ENCODE measurements at places on chromosomes 5 and 9.

DNA sequence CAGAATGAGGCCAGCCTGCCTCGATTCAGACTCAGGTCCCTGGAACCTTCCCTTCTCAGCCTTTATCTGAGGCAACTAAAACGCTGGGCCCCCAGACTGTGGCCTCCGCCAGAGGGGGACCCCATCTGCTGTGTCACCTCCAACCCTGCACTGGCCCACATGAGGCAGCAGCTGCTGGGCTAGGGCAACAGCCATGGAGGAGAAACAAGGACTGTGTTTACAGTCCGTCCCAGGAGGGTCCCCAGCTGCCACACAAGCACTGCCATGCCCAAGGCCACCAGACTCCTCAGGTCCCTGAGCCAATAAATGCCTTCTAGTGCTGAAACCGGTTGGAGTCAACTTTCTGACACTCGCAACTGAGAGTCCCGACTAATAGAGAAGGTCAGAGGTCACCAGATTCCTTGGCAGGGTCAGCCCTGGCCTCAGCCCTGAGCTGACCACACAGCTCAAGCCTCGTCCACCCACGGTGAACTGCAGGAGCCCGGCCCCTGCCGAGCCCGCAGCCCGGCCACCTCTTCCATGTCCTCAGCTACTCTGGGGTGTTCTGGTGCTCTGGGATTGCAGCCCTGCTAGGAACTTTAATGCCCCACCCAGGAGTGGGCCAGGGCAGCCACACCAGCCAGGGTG, 77.0 kb downstream of the ZNF354C start:
- no peak for DNase-seq

GRCh38 chr5:33231214-33231710, 209.5 kb upstream of the TARS1 start:
- no peak for DNase-seq

- no peak for DNase-seq
Measured at GRCh38 chr5:92119110-92119509, 736.0 kb upstream of the ARRDC3 start.

DNA sequence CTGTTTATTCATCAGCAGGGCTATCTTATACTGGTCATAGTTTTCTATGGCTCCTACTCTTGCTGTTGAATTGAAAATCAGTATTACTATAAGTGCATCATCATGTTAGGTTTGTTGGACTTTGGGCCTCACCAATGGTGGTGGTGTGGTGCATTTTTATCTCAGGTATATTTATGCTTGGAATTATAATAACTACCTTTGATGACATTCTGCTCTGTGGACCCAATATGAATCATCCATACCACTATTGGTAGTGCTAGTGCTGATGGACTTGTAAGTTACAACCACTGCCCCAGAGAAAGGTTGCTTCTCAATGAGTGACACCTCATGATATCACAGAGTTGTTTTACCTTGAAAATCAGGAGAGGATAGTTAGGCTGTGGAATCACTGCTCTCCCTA, 28.0 kb downstream of the IL9 start:
- DNase-seq, result no peak

DNA sequence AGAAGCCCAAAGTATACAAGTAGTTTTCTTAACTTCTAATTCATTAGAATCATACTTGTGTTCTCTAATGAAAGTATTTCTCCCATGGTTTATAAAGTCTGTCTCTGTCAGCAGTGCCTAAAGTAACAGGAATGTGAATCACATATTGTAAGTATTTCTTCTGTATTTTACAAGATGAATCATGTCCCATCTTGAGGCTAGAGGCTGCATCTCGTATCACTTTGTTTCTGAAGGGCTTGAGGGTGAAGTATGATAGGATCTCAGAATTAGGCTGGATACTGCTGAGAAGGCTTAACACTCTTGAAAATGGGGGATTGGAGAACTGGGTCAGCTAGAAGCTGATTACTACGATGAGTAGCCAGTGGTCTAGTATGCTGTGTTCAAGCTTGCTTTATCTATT, 242.2 kb upstream of the ACTBL2 start:
- DNase-seq, result no peak

DNA sequence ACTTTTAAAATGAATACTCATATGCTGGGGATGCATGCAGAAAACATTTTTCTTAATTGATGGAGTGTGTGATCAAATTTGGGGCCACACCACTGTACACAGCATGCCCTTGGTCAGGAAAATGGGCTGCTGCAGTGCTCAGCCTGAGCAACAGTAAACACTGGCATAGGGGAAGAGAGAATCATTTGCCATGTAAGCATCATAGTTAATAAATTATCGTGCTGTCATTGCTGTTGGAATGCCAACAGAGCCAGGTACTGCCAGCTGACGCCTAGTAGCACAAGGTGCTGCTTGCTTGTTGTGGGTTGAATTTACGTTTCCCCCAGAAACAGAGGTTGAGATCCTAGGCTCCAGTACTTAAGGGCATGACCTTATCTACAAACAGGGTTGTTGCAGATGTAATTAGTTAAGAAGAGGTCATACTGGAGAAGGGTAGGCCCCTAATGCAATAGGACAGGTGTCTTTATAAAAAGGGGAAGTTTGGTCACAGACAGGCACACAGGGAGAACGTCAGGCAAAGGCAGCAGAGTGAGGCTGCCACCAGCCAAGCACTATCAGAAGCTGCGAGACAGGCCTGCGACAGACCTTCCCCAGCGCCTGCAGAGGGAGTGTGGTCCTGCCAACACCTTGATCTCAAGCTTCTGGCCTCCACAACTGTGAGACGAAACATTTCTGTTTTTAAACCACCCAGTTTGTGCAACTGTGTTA, 25.3 kb downstream of the DAP start:
- DNase-seq, result no peak

DNA sequence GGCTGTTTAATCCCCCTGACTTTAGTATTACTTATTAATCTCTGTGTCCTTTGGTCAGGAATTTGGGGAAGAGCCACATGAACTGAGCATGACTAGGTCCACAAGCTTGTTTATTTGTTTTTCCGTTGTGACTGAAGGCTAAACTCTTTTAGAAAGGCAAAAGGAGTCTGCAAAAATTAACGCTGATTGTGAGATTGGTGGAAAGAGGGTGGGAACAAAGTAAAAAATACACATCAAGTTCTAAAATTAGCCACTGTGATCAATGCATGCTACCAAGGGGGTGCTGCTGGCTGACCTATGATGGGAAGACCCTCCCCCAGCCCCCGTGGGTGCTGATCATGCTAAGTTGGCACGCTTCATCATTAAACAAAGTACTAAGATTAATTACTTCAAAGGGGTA, 356.8 kb downstream of the ADGRV1 start:
- no peak for DNase-seq

DNA sequence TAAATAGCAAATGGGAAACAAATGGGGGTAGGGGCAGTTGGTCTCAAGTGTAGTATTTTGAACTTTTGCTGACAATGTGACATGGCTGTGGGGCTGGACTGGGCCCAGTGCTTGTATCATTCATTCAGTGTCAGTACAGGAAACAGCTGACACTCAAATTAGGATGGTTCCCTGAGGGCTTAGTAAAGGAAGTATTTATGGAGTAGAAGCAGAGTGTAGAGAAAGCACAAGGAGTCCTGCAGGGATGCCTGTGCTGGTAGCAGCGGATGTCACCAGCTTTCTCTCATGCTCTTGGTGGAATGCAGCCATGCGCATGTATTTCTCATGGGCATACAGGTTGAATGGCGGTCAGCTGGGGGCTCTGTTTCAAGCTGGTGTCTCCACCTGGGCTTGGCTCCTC, 72.9 kb upstream of the SLC44A1 start:
- DNase-seq, result no peak

DNA sequence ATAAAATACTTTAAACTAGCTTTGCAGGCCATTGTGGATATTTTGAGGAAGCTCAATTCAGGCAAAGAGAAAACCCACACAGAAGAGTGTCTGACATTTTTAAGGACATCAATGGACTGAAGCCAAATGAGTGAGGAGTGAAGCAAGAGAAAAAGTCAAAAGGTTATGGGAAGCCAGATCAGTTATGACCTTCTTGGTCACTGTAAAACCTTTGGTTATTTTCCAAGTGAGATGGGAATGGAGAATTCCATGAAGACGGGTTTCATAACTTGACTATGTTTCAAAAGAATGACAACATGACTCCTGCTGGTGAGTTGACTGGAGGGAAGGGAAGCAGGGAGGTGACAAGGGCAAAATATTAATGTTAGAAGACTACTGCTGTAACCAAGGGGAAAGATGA, 585.2 kb downstream of the EFNA5 start:
- DNase-seq, result no peak

DNA sequence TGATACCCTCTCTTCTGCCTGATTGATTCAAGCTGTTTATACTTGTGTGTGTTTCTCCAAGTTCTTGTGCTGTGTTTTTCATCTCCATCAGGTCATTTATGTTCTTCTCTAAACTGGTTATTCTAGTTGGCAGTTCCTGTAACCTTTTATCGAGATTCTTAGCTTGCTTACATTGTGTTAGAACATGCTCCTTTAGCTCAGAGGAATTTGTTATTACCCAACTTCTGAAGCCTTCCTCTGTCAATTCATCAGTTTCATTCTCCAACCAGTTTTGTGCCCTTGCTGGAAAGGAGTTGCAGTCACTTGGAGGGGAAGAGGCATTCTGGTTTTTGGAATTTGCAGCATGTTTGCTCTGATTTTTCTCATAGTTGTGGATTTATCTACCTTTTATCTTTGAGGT, 126.2 kb upstream of the FTMT start:
- no peak for DNase-seq

DNA sequence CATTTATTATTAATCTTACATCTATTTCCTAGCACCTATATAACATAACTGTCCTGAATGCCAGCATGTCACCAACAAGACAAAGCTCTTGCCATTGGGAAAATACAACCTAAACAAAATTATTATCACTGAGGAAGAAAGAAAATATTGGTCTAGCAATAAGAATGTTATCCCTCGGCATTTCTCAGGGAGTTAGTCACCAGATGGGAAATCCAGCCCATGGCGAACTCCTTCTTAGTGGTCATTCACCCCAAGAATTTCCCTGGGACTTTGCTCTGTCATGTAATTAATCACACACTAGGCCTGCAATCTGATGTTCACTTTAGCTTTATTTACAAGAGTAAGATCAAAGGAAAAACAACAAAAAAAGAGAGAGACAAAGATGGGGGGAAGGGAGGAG, 56.1 kb upstream of the TAS2R1 start:
- DNase-seq, result no peak

DNA sequence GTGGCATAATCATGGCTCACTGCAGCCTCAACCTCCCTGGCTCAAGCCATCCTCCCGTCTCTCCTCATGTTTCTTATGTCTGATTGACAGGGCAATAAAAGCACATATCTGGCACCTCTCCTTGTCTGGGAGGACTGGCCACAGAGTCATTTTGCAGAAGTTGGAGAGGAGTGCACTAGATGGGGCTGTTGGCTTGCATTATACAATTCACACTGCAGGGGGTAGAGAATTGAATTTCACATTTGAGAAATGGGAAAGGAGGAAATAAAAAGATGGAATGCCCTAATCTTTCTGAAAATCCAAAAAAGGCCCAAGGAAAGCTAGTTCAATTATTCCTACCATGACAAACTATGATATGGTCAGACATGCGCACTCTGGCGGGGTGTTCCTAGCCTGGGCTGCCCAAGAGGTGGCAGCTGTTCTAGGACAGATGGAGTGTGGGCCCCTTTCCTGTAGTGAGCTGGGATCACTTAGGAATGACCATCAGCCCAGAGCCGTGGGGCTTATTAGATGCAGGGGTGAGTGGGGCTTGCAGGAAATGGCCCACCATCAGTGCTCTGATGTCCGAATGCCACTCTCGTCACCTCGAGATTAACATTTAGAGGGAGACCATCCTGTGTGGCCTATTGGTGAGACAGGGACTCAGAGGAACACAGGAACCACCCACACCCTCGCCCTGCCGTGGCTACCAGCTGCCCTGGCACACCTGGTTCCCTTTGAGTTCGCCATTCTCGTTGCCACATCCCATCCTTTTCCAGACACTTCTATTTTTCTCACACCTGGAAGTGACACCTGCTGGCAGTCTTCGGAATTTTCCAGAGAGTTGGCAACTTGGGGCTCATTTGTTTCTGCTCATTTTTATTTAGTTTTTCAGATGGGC, 21.8 kb upstream of the ANKRD18A start:
- DNase-seq, result no peak

- DNase-seq, result no peak
Measured at GRCh38 chr5:107478068-107478641, 192.6 kb downstream of the EFNA5 start.

DNA sequence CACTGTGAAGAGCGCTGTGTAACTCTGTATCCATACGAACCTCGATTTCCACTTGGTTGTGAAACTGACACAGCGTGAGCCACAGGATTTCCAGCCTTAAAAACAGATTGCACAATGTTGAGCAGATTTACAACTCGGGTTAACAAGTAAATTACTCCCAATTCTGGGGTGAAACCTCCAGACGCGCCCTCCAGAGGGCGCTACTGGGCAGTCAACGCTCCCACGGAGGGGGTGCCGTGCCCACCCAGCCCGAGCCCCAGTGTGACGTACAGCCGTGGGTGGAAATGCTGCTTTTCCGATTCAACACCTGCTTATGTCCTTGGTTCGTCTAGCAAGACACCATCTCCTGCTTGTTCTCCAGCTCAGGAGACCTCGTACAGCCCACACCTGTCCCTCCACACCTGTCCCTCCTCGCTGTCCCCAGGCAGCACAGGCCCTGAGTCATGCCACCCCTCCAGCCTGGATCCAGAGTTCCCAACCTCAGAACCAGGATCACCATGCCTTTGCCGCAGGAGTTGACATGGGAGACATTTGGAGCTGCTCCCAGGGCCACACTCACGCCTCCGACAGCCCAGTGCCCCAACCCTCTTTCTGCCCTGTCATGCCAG, 34.4 kb upstream of the SLC6A3 start:
- no peak for DNase-seq

DNA sequence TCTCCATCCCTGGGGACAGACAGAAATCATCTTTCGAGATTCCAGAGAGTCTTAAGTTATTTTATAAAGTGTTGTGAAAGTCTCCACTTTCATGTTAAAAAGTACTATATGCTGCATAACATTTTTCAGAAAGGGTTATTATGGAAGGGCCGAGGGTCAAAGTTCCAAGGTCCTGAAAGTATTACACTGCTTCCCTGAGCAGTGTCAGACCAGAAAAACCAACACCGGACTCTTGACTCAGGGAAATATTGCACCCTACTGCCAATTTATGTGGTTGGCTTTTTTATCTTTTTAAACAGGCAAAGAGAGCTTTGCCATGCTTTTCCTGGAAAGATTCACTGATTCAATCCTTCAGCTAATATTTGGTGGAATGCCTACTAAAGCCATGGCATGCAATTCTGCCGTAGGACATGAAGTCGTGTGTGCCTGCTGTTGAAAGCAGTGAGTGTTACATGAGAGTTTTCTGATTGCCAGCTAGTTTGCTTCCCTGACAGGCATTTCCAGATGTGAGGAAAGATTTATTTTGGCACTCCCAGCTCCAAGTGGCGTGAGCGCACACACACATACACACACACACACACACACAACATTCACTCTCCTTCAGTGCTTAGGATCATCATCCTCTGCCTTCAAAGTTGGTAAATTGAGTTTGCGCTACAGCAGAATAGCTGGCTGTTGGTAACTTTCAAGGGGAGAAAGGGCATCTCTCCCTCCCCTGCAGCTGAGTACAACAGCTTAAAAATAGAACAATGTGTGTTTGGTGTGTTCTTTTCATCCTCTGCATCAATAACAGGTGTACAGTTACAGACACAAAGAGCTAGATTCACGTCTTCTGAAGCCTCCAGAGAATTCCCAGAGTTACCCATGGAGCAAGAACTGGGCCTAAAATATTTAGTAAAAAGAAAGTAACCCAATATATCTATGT, 45.6 kb downstream of the SLC1A3 start:
- DNase-seq, result no peak

Data from stimulated activated CD8-positive, alpha-beta memory T cell treated with anti-CD3 and anti-CD28 coated beads, Interleukin-15, amount 100 ng/mL, for 4 hours (primary cell).